ENCODE measurements at places on chromosomes 5 and 9.
A peak's percentile ranks its signal among the peaks of the same experiment; 100 is the strongest.

GRCh38 chr5:107605596-107606125 is 65.1 kb downstream of the EFNA5 start:
- no peak for DNase-seq

DNA sequence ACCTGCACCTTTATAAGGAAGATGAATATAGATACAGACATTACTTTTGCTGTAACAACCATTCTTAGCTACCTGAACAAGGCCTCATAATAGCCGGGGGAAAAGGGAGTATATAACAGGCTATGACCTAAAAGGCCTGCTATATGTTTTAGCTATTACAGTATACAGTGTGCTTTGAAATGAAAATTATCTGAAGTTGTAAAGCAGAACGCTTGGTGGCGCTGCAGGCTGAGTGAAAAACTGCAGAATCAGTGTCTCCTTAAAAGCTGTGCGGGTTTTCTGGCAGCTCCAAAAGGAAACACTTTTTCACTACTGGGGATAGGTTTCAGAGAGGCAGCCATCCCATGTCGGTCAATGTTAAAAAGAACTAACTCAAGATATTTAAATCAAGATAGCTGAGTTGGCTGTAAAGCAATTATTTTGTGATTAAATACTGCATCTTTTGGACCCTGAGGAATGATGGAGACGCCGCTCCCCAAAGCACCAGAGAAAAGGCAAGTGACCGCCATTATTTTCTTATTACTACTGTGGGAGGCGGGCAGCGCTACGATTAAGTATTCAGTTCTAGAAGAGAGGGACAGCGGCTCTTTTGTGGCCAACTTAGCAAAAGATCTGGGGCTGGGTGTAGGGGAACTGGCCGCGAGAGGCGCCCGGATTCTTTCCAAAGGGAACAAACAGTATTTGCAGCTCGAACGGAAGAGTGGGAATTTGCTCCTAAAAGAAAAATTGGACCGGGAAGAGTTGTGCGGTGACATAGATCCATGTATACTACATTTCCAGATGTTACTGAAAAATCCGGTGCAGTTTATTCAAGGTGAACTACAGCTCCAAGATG is 5.9 kb downstream of the PCDHB6 start:
- no peak for DNase-seq

GRCh38 chr5:170732685-170733084 is 50.8 kb upstream of the GABRP start:
- no peak for DNase-seq

DNA sequence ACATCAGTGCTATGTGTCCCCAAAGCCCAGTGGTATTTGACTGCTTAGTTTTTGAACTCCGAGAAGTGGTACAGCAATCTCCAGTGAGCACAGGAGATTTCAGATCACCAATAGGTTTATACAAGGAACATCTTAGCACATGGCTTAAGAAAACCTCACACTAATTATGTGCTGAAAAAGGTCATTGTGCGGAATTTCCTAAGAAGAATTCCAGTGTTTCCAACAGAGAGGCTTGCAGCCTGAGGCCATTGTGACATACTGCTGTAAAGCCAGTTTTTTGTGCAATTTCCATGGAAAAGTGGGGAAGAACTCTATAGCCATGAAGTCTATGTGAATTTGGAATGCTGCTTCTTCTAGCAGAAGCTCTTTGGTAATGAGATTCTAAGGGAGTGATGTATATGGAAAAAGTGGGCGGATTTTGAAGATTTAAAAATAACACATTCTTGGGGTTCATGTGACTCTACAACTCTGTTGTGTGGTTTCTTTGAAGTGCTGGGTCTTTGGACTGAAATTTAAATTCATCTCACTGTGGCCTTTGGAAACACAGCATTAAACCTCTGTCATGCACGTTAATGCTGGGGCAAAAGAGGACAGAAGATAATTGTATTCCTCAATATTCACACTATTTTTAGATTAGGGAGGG is 110.5 kb upstream of the CD180 start:
- DNase-seq: no peak

DNA sequence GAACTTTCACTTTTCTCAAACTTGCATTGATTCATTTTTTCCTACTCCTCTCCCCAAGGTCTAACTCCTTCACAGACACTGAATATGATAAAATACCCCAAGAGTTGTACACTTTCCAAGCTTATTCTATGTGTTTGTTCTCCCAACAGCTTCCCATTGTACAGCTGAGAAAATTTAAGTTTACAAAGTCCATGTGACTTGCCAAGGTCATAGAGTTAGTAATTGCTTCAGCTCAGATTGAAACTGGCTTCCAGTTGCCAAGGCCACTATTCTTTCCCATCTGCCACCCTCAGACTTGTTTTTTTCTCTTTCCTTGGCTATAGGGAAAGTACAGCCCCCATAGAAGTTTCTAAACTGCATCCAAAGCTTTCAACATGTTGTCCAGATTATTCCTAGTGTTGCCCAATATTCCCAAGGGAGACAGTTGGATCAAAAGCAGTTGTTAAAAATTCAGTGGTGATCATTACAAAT is 34.8 kb downstream of the TNFSF8 start:
- peak; percentile 54 for DNase-seq

GRCh38 chr5:150918613-150919012 is 13.8 kb upstream of the ZNF300 start:
- DNase-seq: no peak

DNA sequence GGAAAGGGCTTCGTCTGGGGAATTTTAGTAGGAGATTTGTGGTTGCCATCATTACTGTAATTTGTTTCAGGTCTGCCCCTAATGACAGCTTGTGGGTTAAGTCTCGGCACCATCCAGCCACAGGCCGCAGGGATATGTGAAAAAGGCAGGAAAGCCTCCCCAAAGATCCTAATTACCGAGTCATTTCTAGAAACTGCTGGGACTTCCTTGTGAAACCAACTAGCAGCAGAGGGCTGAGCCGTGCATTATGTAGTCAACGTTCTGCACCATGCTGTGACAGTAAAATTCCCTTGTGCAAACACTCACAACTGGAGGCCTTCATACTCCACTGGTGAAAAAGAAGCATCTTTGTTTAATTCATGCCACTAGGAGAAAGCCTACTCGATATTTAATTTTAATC is 230.3 kb downstream of the MPDZ start:
- no peak for DNase-seq

- DNase-seq: no peak
These were observed 30.9 kb upstream of the GLDC start for GRCh38 chr9:6676254-6676921.

DNA sequence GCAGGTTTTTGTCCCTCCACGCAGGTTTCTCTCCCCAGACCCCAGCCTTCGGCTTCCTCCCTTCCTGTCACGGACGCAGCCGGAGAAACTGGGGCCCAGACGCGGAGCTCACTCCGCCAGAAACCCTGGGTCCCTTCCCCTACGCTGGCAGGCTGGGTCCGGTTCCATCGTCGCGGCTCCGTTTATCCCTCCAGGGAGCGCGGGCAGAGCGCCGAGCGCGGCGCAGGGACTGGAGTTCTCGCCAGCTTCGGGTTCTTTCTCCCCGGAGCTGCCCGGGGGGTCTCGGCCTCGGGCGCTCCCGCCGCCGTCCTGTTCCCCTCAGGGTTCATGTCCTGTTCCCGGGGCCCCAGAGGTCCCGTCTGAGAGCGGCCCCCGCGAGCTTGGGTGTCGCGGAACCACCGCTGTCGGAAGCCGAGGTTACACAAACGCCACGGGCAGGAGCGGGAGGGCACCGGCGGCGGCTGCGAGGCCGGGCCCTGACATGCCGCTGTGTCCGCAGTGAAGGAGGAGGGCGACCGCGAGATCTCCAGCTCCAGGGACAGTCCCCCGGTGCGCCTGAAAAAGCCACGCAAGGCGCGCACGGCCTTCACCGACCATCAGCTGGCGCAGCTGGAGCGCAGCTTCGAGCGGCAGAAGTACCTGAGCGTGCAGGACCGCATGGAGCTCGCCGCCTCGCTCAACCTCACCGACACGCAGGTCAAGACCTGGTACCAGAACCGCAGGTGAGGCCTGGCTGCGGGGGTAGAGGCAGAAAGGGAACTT is 4.6 kb downstream of the BARHL1 start:
- DNase-seq: no peak

GRCh38 chr5:131649161-131649560 is 14.1 kb upstream of the RAPGEF6 start:
- DNase-seq: no peak

- no peak for DNase-seq
These were observed 126.4 kb downstream of the DOCK2 start for GRCh38 chr5:169763376-169764017.

GRCh38 chr9:129854588-129855110 is 19.4 kb downstream of the USP20 start:
- DNase-seq: no peak

DNA sequence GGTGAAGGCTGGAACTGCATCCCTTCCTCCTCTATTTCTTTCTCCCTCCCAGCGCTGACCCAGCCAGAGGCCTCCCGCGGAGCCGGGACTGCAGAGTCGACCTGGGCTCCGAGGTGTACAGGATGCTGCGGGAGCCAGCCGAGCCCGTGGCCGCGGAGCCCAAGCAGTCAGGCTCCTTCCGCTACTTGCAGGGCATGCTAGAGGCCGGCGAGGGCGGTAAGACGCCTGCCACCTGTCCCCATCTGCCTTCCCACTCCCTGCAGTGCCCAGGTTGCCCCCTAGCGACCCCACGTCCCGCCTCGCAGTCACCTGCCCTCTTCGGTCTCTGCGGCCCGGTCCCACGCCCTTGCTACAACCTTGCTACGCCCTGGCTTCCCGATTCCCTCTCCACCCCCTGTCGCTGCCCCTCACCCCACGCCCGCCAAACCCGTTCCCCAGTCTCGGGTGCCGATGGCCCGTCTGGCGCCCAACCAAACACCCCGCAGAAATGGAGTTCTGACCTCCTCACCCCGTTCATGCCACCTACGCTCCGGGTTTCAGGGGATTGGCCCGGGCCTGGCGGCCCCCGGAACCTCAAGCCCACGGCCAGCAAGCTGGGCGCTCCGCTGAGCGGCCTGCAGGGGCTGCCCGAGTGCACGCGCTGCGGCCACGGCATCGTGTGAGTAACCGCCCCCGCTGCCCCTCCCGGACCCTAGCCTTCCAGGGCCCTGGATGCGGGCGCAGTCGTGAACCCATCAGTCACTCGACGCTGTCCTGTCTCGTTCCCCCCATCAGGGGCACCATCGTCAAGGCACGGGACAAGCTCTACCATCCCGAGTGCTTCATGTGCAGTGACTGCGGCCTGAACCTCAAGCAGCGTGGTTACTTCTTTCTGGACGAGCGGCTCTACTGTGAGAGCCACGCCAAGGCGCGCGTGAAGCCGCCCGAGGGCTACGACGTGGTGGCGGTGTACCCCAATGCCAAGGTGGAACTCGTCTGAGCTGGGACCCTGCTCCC is 14.1 kb downstream of the PDLIM4 start:
- DNase-seq: no peak

GRCh38 chr5:80541392-80541791 is 28.7 kb downstream of the ANKRD34B start:
- DNase-seq: no peak

DNA sequence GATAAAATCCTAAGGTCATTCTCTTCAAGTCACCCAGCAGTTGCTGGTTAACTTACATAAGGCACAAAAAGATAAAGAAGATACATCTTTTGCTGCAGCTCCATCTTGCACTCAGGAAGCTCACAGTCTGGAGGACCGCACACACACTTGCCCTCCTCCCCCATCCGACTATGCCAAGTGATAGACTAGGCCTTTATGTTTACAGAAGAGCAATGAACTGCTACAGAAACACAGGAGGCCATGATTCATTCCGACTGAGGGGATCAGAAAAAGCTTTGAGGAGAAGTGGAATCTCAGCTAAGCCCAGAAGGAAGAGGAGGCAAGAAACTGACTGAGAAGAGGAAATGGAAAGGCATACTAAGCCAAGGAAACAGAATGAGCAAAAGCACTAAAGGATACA is 17.4 kb downstream of the NRG2 start:
- no peak for DNase-seq

- no peak for DNase-seq
These were observed 947 bp upstream of the MARCHF3 start for GRCh38 chr5:127031147-127031862.

DNA sequence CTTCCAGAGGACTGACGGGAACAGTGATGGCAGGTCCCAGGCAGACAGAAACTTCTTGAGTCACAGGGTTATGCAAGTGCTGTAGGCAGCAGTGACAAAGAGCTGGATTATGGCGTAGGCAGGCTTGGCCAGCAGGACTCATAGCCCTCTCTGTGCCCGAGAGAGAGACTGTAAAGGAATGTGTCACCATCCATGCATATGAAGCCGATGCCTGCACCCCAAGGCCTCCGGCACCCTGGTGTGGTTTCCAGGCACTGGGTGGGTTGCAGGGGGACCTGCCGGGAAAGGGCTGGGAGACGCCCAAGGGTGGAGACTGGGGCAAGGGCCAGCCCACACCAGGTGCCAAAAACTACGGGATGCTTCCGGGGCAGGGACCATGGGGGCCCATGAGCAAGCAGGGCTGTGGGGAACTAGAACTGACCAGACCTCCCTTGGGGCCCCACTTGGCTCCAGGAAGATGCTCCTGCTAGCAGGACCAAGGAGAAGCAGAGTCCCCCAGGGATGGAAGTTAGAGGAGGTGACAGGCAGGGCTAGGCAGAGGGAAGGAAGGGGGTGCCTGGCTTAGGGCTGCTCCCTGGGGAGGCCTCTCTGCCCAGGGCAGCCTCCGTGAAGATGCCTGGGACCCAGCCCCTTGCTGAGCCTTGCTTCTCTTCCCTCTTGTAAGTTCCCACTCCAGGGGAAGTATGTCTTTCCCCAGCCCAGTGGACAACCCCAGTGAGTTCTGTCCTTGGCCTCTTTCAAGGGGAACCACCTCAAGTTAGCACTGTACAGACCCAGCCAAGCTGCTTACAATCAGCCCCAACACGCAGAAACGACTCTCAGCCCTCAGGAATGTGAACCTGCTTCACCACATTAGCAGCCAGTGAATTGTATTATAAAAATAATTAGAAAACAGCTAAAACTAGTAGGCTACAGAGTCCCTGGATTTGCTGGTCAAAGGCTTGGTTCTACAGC is 10.5 kb upstream of the IPPK start:
- DNase-seq: no peak

DNA sequence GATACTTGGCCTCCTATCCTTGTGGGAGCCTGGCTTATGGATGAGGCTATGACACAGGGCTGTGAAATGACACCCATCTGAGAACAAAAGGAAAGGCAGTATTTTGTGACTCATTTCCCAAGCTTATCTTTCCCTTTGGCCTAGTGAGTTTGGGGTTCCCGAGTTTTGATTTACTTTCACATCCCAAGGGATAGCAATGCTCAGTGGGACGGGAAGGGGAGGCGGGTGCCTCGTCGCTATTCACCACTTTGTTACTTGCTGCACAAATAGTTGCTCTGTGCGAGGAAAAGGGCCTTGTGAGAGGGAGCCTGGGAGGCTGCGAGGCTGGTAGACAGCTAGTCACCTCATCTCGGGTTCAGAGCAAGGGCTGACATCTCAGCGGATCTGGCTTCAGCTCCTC is 59.1 kb upstream of the ENTREP1 start:
- no peak for DNase-seq

DNA sequence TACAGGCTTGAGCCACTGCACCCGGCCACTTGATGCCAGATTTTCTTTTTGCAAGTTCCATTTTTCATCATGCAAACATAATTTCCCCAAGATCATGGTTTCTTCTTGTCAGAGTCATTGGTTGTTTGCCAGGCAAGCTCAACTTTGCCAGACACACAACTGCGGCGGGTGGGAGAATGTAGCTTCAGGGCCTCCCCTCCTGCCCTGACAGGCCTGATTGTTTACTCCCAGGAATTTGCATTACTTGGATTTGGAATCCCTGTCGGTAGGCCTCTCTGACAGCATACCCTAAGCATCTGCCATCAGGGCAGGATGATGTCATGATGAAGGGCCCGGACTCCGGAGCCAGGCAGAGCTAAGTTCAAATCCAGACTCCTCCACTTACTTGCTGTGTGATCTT is 15.1 kb downstream of the RPS14 start:
- DNase-seq: peak; percentile 59

GRCh38 chr5:65830856-65831255 is 95.5 kb upstream of the ERBIN start:
- no peak for DNase-seq
